ENCODE measurements at places on chromosomes 2 and 18.

GRCh38 chr18:11789716-11790510 lies 61.3 kb upstream of the CHMP1B start:
- no peak for DNase-seq

DNA sequence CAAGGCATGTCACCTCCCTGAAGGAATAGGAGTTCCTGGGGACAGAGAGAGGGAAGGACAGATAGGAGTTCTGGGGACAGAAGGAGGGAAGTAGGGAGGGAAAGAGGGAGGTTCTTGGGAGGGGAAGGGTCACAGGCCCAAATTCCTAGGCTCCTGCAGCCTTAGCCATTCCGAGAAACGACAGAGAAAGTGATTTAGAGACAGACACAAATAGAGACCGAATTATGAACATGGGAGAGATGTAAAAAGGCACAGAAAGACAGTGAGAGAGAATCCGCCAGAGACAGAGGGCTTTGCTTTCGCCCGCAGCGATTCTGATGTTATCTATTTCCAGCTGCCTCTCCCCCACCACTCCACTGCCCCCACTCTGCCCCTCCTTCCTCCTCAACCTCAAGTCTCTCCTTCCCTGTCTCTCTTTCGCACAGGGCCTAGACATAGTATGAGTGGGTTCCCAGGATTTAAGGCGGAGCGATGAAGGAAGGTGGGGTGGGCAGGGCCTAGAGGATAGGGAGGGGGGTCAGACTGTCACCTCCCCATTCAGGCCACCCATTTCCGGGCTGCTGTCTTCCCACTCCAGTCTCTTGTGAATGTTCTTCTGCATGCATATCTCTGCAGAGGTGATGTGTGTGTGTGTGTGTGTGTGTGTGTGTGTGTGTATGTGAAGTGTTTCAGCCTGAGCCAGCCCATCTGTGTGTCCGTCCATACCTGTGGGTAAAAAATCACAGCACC lies 3.3 kb upstream of the WNT6 start:
- no peak for DNase-seq

DNA sequence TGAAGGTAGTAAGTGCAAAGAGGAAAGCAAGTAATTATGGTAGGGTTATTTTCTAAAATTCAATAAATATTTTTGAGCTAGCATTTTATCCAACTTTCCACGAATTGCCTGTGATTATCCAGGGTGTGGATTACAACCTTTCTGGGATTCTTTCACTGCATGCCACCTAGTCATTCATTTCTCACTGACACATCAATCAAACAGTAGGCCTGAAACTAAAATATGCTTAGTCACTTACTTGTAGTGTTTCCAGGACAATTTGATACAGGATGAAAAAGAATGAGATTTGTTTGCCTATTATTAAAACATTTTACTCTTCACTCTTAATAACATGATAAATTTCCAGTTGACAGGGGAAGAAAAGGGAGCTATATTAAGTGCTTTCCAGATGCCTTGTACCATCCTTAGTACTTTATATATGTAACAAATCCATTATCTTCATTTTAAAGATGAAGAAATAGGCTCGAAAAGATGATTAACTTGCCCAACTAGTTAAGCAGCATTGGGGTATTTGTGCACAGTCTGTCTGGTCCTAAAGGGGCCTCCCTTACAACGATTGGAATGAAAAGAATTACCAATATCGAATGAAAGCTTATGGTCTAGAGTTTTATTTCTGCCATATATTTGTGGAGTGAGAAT lies 70.4 kb downstream of the KCTD1 start:
- no peak for DNase-seq

DNA sequence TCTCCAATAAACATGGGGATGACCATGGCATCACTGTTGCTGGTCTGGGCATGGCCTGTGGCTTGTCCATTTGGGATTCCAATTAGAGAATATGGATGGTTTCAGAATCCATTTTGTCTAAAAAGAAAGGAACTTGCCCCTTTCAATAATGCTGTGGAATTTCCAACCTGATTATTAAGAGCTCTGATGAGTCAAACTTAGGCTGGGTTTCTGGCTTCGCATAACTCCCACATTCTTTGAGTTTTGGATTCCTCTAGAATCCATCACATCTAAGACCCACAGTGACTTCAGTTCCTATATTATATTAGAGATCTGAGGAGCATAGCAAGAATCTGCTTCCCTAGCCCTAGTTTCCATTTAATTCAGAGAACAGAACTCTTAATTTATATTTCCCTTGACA lies 531.5 kb downstream of the TNS1 start:
- no peak for DNase-seq

GRCh38 chr18:70368903-70369302 lies 80.1 kb downstream of the SOCS6 start:
- DNase-seq, result no peak
